Kidney tubule cell (primary cell): ENCODE measurements at places on chromosomes 12 and 14.

DNA sequence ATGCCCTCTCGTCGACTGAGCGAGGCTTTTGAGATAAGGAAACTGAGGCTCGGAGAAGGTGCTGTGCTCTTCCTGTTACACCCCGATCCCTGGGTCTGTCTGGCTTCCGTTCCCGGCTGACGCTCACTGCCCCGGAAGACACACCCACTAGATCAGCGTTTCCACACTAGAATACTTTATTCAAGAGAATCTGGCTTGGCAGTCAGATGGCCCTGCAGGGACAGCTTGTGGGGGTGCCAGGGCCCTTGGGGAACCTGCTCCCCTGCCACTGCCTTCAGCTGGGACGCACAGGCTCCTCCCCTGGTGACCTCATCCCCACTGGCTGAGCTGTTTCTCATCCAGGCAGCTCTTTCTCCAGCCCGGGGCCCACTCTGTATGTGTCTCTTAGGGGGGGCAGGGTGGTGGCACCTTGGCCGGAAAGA, 13.7 kb downstream of the PGF start:
- peak; percentile 25 for DNase-seq

DNA sequence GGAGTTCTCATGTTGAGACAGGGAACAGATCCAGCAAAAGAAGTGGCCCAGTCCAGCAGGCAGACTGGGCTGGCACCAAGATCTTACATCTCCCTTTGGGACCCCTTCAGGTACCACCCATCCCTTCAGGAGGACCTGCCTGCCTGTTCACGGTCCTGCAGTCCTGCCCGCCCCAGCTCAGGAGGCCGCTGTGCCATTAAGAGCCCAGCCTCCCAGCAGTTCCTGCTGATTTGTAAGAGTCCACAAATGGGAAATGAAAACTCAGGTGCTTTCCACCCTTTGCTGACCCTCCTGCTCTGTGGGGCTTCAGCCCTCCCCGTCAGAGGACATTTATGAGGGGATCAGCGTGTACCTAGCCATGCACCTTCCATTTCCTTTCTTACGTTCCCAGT, 39.5 kb downstream of the C14orf132 start:
- no peak for DNase-seq

- no peak for DNase-seq
Measured at GRCh38 chr12:24025153-24025798, 75.8 kb upstream of the SOX5 start.

DNA sequence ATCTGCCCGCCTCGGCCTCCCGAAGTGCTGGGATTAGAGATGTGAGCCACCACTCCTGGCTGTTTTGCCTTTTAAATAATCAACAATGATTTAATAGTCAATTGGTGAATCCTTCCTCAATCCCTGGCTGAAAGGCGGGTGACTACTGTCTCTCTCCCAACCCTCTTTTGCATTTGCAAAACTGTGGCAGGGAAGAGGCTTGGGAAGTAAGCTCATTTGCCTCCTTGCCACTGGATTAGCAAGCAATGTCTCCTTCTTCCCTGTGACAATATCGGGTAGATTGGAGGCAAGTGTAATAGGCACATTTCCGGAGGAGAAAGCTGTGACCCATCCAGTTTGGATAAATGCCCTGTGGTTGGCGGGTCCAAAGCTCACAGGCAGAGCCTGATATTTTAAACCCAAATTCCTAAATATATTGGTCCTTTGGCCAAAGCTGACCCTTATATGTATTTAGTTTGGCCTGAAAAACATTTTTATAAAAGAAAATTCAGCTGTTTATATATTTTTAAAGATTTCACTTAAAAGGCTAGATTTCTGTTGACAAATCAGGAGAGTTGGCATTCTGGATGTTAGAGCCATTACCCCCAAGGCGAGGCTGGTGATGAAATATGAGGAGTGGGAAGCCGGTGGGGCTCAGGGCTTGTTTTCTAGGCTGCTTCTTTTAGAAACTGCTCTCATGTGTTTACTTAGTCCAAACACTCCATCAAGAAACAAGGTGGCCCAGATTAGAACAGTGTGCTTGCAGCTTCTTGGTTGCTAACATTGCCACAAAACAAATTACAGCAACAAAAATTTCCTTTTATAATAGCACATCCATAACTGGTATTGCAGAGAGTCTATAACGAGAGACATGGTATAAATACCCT, 646.9 kb upstream of the TMEM132C start:
- no peak for DNase-seq

GRCh38 chr12:44021471-44021971, 185.6 kb downstream of the TMEM117 start:
- DNase-seq: no peak

DNA sequence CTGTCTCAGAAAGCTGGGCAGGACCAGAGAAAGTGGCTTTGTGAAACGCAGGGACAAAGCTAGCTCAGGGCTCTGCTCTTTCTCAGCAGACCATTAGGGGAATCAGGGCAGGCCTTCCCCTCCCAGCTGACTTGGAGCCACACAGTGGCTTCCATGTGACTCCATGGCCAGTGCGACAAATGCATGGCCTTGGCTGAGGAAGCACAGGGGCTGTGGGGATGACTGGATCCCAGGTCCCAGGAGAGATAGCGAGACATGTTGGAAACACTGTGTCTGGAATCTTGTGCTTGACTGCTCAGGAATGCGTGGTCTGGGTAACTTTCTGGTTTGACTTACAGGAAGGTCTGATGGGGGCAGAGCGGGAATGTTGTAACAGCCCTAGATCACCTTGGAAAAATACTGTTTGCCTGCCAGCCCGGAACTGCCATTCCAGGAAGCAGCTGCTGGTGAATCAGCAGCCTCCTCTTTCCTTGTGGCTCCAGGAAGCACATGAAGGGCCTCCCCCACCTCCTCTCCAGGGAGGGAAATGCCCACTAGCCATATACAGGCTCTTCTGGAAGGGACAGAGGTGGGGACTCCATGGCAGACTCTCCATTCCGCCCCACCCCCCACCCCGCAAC, 133.5 kb upstream of the HIF1A start:
- DNase-seq: peak; percentile 100

- DNase-seq: no peak
Measured at GRCh38 chr14:63266106-63266505, 52.6 kb downstream of the GPHB5 start.

GRCh38 chr14:23864259-23864658, 89.3 kb upstream of the DHRS4 start:
- no peak for DNase-seq

DNA sequence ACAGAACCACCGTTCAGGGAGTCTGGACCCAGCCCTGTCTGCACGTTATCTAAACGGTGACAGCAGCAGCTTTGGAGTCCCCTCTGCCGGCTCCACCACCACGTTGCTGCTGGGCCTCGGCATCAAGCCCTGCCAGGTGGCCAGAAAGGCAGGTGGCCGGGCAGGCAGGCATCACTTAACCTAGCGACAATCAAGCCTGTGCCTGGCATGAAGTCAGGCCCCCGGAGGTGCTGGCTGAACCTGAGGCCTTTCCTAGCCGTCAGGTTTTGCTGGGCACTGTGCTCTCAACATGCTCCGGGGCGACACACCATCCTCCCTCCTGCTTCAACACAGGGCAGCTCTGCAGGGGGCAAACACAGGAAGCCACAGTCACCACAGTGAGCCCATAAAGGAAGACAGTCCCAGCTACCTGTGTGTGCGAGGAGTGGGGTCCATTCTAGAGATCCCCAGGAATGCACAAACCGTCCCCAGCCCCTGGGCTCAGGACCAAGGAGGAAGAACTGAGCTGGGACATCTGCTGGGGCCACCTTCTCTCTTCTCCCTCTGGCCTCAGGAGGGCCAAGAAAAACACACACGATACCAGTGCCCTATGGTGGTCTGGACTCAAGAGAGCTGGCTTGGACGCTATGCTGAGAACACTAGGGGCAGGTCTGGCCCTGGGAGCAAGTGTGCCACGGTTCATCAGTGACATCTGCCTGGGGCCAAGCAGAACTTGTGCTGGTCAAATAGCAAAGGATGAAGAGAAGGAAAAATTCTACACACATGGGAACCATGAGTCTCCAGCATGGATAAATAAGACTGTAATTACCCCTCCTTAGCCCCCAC, 44.7 kb downstream of the CCDC88C start:
- DNase-seq: no peak

DNA sequence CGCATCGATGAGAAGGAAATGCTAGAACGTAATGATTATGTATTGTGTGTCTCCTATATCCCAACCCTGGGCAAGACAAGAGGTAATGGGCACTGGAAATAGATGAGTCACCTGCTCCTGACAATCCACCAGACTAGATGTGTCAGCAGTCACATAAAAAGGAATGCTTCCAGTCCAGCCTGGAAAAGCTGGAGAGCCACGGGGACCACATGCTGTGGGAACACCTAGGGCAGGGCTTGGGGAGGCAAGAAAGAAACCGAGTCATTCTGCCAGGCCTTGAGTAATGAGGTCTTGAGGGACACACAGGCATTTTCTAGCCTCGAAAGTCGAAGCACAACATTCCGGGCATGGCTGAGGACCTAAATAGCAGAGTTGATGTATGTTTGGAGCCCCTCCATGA, 716.7 kb upstream of the TMEM132C start:
- DNase-seq: peak; percentile 72

DNA sequence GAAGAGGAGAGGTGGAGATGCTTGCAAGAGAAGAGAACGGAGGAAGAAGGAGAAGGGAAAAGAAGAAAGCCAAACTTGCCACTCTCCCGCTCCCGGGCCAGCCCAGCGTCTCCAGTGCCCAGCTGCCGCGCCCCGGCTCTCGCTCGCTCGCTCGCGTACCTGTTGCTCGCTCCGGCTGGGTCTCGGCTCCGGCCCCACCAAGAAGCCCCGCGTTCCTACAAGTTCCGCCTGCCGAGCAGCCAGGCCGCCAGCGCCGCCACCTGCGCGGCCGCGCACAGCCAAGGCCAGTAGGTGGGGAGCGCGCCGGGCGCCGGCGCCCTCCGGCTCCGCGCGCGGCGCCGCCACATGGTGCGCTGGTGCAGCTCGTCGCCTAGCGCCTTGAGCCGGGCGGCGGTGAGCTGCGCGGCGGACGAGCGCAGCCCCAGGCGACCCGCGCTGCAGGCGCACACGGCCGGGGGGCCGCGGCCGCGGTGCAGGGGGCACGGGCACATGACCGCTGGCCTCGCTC, 370 bp downstream of the HRK start:
- peak; percentile 70 for DNase-seq

GRCh38 chr12:112170376-112170775, 45.0 kb downstream of the TRAFD1 start:
- DNase-seq: no peak

DNA sequence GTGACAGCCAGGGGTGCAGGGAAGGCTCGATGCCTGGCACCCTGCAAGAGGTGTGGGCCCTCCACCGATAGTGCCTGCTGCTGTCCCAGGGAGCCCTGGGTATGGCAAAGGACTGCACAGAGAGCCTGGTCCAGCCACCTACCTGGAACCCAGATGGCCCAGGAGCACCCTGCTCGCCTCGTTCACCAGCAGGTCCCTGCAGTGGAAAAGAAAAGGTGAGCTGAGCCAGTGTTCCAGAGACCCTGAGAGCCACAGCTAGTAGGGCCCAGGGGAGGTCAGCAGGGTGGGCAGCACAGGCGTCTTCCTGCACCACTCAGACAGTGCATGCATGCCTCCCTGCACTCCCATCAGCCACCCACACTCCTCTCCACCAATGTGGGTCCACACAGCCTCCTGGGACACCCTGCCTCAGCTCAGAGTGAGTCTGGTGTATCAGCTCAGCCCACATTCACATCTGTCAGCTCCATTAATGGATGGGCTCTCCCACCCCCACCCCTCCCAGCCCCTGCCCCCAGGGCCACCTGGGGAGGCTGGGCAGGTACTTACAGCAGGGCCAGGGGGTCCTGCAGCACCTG, 20.2 kb downstream of the TMEM106C start:
- DNase-seq: no peak

GRCh38 chr12:25830456-25830855, 128.0 kb upstream of the RASSF8 start:
- DNase-seq: no peak

- no peak for DNase-seq
Measured at GRCh38 chr14:51817326-51817725, 43.1 kb upstream of the GNG2 start.

DNA sequence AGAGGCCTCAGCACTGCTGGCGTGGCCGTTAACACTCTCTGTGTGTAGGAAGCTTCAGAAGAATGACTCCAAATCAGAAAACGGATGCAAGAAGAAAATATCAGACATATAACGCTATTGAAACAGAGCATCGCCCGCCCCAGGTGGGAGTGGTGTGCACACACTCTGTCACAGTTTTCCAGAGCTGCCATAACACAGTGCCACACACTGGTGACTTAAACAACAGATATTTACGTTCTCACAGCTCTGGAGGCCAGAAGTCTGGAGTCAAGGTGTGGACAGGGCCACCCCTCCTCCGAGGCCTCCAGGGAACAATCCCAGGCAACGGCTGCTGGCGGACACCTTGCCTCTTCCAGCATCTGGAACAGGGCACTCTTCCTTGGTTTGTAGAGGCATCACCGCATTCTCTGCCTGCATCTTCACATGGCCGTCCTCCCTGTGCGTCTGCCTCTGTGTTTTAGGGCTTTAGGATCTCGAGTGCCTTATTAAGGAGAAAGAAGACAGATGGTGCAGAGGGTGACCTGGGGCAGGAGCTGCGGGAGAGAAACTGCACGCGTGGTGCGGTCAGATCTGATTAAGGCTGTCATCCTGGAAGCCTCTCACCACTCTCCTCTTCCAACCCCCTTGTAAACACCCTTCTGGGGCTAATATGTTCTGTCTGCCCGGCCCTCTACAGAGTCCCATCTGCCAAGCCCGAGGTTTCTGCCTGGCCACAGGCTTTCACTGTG, 141.0 kb downstream of the SLC15A4 start:
- no peak for DNase-seq

GRCh38 chr12:111544032-111544431, 55.1 kb downstream of the ATXN2 start:
- no peak for DNase-seq

- DNase-seq: no peak
Measured at GRCh38 chr14:63383776-63384367, 65.1 kb upstream of the GPHB5 start.

DNA sequence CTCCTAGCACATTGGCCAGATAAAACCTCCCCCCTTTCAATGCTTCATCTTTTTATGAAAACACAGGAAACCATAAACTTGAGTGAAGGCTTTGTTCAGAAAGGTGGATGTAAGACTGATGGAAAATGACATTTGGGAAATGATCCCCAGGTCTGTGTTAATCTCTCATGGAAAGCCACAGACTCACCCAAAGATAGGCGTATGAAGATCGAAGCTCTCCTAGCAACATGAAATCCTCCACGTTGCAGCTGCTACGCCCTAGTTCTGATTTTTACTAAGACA, 63.4 kb upstream of the PTGR2 start:
- no peak for DNase-seq
